Non-pigmented ciliary epithelial cell (primary cell): ENCODE measurements at places on chromosomes 13 and 19.

DNA sequence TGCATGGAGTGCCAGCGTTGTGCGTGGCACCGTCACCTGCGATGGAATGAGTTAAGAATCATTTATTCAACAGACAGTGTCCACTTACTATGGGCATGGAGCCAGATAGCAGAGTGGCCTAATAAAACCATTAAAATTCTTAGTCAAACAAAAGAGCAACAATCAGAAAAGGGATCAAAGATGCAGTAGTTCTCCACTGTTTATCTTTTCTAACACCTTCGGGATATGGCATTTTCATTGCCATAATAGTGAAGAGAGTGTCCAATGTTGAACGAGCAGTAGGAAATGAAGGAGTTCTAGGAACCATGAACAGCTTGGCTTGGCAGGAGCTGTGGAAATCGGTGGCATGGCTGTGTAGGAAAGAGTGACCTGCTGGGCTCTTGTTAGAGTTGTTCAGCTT, 2.0 kb downstream of the TNFSF11 start:
- DNase-seq, result no peak

GRCh38 chr13:108266321-108266990, 3.1 kb upstream of the TNFSF13B start:
- no peak for DNase-seq

GRCh38 chr19:5062799-5063198, 93.9 kb downstream of the KDM4B start:
- DNase-seq, result no peak

DNA sequence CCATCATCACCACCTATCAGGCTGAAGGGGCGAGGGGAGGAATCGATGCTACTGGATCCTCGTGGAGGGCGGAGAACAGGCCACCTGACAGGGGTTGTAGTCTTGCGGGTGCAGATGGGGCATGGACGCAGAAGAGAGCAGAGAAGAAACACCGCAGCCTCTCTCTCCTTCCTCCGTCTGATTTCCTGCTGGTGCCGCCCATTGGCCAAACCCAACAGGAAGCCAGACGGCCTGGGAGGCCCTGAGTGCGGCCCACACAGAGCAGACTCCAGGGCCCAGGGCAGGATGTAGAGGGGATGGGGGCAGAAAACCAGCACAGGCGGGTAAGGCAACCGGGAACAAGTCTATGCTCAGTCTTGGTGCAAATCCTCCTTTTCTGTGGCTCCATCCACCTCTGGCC, 15.4 kb downstream of the CEBPA start:
- no peak for DNase-seq

- no peak for DNase-seq
Observed at GRCh38 chr19:16002406-16003384, 53.9 kb downstream of the OR10H4 start.

DNA sequence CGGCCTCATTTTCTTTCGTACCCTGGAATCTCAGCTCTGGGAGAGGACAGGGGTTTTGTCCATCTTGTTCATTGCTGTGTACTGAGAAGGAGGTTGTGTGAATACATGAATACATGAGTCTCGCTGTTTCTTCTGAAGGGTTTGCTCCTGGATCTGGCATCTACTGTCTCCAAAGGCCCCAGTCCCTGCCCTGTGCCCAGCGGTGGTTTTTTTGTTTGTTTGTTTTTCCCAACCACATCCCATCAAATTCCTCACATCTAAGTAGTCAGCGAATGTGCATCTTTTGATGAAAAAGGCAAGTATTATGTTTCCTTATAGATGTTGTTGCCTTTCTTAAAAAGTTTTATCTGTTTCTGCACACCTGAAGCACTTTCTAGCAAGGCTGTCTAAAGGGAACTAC, 12.5 kb downstream of the DCAF15 start:
- DNase-seq, result no peak

DNA sequence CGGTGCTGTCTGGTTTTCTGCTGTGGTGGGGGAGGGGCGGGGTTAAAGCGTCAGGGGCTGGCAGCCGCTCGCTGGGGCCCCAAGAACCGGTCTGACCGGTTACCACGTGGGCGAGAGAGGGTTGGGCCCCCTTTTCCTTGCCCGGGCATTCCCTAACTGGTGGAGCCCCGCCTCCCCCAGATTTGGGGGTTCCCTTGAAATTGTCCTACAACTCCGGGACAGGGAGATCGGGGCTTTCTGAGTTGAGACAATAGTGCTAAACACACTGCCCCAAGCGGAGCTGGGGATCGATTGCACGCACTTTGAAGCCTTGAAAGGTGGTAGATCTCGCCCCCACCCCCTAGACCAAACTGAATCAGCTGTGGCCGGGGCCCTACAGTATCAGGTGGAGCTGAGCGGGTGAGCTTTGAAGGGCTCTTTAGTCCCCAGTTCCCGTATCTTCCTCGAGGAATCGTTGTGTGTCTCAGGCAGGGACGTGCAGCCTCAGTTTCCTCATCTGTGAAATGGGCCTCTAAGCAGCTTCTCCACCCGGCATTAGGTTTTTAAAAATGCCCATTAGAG, 4.8 kb downstream of the IER2 start:
- no peak for DNase-seq

DNA sequence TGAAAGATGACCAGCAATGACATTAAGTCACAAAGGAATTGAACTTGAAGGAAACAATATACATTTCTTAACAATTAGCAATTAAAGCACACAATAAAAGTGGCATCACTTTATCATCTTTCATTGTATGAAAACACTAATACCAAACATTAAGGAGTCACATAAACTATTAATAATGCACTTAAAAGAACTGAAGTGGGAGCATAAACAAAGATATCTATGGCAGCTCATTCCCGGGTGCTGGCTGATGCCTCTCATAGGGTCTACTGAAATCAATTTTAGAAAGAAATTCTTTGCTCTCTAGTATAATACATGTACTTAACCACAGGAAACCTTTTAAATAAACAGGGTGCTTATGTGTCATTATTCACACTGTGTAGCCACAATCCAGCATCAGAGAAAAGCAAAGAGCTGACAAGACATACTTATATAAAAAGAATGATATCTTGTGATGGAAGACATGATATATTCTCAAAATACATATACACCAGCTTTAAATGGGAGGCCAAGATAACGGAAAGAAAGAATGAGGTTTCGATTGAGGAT, 1207.8 kb downstream of the EFNB2 start:
- no peak for DNase-seq

GRCh38 chr19:15871570-15871969, 26.3 kb downstream of the CYP4F2 start:
- DNase-seq, result no peak

GRCh38 chr13:45630791-45631190, 15.3 kb upstream of the ERICH6B start:
- DNase-seq, result no peak
